Stimulated activated CD4-positive, alpha-beta T cell treated with anti-CD3 and anti-CD28 coated beads, Interleukin-15, amount 100 ng/mL, for 48 hours (primary cell): ENCODE measurements at places on chromosomes 6 and 20.

DNA sequence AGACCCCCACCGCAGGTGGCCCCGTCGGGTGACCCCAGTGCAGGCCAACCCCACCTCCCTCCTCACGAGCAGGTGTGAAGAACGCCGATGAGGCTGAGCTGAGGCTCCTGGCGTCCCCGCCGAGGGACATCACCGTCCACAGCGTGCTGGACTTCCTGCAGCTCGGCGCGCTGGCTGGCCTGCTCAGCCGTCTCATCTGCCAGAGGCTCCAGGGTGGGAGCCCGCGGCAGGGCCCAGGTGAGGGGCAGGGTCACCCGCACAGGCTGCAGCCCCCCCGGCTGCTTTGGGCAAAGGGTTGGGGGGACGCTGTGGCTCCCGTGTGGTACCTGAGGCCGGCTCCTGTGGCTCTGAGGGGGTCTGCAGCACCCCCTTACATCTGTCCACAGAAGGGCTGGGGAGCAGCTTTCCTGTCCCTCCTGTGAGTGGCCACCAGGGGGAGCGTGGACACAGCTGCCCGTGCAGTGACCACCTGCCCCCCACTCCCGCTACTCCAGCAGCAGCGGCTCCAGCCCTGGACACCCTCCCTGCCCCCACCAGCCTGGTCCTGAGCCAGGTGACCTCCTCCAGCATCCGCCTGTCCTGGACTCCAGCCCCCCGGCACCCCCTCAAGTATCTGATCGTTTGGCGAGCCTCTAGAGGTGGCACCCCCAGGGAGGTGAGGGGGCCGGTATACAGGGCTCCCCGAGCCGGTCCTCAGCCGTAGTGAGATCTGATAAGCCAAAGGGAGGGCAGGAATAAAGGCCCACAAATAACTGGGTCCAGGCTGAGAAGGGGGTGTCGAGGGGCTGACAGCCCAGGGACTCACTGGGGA lies 16.5 kb downstream of the COL20A1 start:
- DNase-seq, result peak; percentile 15

- DNase-seq, result no peak
These were observed 127.2 kb downstream of the CD109 start for GRCh38 chr6:73823046-73823735.

DNA sequence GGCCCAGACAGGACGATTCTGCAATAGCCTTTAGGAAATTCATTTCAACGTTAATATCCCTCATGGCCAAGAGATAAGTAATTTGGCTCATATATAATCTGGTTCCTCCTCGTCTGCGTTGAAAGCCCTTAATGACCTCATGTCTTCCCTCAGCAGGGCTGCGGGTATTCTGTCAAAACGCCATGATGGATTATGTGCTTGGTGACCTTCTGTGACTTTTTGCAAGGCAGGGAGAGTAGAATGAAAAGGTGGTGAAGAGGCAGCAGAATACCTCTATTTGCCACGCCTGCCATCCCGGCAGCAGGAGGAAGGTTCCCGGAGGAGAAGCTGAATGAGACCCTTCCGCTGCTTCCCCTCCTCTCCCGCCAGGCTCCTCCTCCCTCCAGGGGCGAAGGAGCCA lies 41.1 kb upstream of the SPACA1 start:
- DNase-seq, result no peak

GRCh38 chr6:11163932-11164331 lies 52.4 kb upstream of the ERVFRD-1 start:
- DNase-seq, result no peak

DNA sequence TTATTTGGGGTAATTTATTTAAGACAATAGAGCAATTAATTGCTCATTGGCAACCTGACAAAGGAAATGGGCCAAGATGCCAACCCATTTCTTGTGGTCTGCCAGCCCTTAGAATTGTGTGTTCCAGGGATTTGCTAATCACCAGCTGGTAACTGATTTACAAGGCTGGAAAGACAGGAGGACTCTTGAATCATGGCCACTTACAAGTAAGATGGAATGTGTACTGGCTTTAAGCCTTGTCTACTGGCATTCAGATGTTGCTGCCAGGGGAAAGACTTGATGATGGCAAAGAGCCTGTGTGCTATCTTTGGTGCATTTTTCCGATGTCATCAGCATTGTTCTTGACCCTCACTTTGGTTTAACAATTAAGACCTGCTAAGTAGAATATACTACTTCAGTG lies 91.0 kb downstream of the BCKDHB start:
- no peak for DNase-seq
